ENCODE measurements at places on chromosomes 16 and 17.

DNA sequence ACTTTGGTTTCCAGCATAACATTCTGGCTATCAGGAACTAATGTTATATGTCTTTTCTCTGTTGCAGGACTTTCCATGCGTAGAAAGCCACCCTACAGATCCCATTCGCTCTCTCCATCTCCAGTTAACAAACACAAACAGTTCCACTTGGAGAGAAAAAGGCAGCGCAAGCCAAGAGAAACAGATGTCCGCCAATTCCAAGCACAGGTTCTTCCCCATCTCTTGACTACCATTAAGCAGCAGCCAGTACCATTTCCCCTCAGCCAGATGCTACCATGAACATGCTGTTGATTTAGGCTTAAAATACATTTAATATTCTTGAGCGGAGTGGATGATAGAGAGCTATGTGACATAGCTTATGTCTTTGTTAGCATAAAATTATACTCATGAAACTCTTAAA is 22.4 kb downstream of the CEP95 start:
- no peak for DNase-seq

DNA sequence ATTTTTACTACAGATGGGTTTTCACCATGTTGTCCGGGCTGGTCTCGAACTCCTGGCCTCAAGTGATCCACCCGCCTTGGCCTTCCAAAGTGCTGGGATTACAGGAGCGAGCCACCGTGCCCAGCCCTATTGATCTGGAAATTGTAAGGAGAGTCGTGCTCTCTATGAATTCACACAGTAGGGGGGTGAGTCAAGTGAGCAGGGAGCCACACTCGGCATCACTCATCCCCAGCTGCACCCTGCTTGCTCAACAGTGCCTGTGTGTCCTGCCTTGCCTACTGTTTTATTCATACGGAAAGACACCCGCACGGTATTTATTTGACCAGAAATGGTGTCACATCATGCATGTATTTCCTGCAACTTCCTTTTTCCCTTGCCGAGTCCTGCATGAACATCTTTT is 157.2 kb upstream of the FOXF1 start:
- no peak for DNase-seq

DNA sequence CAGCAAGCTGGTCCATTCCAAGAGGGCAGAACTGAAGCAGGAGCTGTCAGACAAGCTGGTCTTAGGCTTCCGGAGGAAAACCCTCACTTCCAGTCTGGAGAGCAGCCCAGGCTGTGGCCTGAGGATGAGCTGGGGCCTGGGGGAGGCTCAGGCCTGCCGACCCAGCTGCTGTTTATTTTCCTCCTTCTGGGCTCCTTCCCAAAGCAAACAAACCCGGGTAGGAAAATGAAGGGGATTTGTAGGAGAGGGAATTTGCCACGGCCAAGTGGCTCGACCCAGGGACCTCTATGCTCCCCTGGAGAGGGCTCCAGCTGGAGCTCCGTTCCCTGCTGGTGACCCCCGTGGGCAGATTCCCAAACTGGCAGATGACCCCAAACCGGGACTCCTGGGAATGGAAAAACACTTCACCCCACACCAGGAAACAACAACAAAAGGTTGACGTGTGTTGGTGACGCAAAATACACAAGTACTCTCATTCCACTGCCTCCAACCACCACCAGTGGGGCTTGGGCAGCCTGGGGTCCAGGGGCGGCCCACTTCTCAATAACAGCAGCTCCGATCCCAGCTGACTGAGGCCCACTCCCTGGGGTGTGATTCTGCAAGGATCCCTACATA is 8.8 kb downstream of the JUP start:
- DNase-seq: no peak

- DNase-seq: no peak
These were observed 52.1 kb upstream of the ZNF750 start for GRCh38 chr17:82891911-82892310.

DNA sequence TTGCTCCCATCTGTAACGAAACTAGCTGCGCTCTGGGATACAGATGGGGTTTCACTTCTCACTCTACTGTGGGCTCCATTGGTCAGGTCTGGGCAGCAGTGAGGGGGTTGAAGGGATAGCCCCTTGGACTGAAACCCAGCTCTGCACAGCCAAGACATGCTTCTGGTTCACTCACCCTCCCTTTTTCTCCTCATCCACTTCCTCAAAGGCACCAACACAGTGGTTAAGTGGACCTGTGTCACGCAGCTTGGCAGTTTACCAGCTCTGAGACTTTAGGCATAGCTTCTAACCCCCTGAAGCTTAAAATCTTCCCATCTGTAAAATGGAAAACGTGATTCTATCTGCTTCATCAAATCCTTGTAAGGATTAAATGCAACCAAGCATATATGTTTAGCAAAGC is 11.5 kb upstream of the KRT38 start:
- DNase-seq: no peak

DNA sequence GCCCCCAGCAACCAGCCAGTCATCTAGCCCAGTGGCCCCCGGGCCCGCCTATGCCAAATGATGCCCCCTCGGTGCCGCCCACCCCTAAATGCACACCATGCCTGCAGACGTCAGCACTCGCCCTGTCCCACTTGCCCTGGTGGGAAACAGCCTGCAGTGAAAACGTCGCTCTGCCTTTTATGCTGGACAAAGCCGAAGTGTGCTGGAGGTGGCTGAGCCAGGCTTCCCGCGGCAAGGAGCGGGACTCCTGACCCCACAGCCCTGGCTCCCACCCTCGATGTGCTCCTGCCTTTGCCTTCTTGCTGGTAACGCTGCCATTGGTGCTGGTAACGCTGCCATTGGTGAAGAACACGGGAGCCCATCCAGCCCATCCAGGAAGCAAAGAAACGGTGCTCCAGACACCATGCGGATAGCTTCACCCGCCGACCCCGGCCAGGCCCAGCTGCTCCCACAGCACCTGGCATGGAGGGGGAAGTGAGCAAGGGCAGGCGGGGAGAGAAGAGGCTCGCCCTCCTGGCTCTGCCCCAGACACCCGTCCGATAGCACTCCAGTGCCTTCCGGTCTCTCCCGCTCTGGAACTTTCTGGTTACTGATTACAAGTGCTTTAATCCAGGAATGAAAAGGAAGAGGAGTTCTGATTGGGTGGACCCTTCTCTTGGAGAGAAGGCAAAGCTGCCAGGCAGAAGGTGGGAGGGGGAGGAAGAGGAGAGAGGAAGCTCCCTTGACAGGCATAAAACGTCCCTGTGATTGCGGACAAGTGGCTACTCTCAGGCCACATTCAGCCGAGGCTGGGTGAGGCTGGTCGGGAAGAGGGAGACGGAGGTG is 4.0 kb upstream of the BAIAP2 start:
- no peak for DNase-seq

- DNase-seq: no peak
These were observed 1.6 kb upstream of the FOXL1 start for GRCh38 chr16:86576591-86577313.

DNA sequence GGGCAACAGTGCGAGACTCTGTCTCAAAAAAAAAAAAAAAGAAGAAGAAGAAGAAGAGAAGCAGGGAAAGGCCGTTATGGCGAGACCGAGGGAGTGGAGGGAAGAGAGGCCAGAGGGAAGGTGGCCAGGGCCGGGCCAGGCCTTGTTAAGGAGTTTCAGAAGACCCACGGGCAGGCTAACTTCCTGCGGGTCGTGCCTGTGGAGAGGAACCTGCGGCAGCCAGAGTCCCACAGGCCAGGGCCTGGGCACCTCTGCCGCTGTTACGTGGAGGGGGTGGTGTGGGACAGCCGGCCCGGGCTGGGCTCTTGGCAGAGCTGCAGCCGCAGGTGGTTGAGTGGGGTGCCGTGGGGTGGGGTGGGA is 5.4 kb downstream of the WDR81 start:
- no peak for DNase-seq

- no peak for DNase-seq
These were observed 18.2 kb upstream of the ABCA10 start for GRCh38 chr17:69246726-69247375.

GRCh38 chr16:24863582-24864437 is 18.0 kb downstream of the SLC5A11 start:
- DNase-seq: no peak

DNA sequence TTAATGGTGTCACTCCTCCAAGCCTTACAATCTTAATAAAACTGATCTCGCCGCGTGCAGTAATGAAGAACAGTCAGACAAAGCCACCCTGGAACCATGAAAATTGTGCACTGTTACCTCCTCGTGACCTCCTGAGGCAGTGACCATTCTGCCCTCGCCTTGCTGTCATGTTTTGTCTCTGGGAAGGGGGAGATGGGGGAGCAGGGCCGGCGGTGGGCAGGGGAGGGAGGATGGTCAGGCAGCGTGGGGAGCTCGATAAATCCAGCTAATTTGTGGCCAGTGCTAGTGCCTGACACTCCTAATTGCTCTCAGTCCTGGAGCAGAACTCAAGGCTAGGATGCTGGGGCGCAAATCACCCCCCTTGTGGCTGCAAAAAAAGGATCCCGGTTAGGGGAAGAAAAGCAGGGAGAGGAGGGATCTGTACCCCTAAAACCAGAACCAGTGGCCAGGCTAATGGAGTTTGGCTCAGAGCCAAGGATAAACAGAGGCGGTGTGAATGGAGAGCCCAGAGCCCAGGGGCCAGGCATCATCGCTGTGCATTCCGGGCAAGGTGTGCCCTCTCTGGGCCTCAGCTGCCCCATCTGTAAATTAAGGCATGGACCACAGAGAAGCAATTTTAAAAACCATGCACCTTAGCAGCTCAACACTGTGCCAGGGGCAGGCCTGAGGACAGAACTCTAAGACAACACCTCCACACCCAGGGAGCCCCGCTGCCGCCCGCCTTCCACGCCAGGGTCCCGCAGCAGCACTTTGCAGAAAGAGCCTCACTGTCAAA is 113.3 kb downstream of the ZNF423 start:
- DNase-seq: no peak

GRCh38 chr17:41800601-41801373 is 11.0 kb downstream of the P3H4 start:
- DNase-seq: no peak

DNA sequence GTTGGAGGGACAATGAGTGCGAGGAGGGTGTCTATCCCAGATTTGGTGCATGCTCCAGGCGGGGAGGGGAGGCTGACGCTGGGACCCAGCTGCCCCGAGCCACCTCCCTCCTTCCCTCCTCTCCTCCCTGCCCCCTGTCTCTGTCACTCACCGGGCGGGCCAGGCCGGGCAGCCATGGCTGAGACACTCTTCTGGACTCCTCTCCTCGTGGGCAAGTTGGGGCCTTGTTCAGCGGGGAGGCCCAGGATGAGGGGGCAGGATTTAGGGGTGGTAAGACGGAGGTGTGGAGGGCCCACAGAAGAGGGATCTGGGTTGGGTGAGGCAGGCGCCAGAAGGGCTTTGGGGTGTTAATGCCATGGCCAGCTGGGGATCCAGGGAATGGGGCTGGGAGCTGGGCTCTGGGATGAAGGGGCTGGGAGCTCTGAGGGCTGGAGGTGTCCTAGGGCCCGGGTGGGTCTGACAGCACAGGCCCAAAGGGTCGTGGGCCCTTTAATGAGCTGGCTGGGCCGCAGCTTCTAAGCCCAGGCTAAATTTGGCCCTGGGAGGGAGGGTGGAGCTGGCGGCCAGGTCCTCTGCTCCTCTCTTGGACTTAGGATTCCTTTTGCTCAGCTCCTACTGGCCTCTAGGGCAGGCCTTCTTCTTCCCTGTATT is at the start of gene SGCA:
Gene SGCA (plus strand): TSS at position 139 of the 651 bp plus-strand sequence. CDS start 36 bp downstream, at position 175.
- DNase-seq: no peak

GRCh38 chr17:17603895-17604225 is 12.4 kb upstream of the PEMT start:
- DNase-seq: no peak

DNA sequence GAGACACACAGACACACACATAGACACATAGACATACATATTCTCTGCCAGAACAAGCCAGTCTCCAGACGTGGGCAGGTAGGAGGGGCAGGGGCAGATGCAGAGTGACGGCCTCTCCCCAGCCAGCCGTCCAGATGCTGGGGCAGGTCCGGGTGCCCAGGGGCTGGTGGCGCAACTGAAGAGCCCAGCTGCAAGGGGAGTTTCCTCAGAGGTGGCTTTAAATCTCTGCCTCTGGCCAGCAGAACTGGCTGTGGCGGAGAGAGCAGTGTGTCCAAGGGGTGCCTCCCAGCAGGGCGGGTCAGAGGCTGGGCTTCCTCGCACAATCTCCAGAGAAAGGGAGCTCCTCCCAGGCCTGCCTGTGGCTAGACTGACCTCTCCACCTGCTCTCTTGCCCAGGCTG is 9.4 kb upstream of the GCGR start:
- no peak for DNase-seq
